Uterus (tissue), 4 donors: ENCODE measurements at places on chromosomes 11 and 22. TPM values are rescaled to one million over a fixed set of nuclear protein-coding genes. Genes with fewer than 3 reads are reported as not detected.
A peak's percentile ranks its signal among the peaks of the same experiment; 100 is the strongest.

DNA sequence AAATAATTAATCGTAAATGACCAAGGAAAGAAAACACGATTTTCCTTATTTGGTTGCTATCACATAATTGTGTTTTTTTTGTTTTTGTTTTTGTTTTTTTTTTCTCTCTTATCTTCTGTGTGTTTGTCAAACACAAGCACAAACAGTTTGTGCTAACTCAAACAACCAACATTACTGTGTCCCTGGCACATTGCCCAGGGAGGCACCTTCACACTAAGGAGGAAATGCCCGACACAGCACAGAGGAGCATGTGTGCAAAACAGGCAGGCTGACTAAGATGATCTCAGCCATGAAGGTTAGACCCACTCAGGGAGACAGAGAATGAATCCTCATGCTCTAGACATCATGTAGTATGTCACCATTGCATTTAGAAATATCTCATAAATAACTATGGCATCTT, 130.1 kb downstream of the SOX6 start:
- no peaks in the 10 kb centered on the region for H3K36me3 ChIP-seq
- no peaks in the 10 kb centered on the region for H3K4me1 ChIP-seq
- H3K27me3 ChIP-seq, result no peaks in the 10 kb centered on the region
- H3K4me3 ChIP-seq, result no peak overlapping the region
- peak; percentile 18 for DNase-seq

GRCh38 chr22:47372111-47372581, 609.7 kb downstream of the TBC1D22A start:
- H3K36me3 ChIP-seq, result no peaks in the 10 kb centered on the region
- H3K27ac ChIP-seq, result no peak overlapping the region
- no peak overlapping the region for H3K4me3 ChIP-seq

GRCh38 chr22:49727191-49727880, 100.3 kb downstream of the BRD1 start:
- H3K27me3 ChIP-seq, result no peaks in the 10 kb centered on the region
- H3K4me1 ChIP-seq, result no peaks in the 10 kb centered on the region
- H3K36me3 ChIP-seq, result no peaks in the 10 kb centered on the region
- H3K27ac ChIP-seq, result no peak overlapping the region
- DNase-seq, result no peak

The C11orf52 gene
- total RNA-seq, result 2.4 TPM

- H3K27me3 ChIP-seq, result no peaks in the 10 kb centered on the region
- H3K36me3 ChIP-seq, result no peaks in the 10 kb centered on the region
- no peak overlapping the region for H3K27ac ChIP-seq
- H3K4me1 ChIP-seq, result no peaks in the 10 kb centered on the region
- no peak overlapping the region for H3K4me3 ChIP-seq
Measured at GRCh38 chr11:108870373-108871020, 205.6 kb downstream of the DDX10 start.

DNA sequence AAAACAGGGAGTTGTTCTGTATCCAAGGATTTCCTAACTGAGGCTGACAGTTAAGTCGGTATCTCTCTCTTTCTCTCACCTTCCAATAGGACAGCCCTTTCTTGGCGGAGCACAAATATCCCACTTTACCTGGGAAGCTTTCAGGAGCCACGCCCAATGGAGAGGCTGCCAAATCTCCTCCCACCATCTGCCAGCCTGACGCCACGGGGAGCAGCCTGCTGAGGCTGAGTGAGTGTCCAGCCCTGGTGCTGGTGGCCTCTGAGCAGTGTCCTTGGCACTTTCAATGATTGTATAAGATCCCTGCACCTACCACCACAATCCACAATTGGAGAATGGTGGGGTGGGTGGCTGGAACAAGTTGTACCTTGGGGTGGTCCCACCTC, 33.7 kb downstream of the CYB5R2 start:
- no peak overlapping the region for H3K4me3 ChIP-seq
- no peak for DNase-seq
- no peaks in the 10 kb centered on the region for H3K4me1 ChIP-seq
- H3K36me3 ChIP-seq, result no peaks in the 10 kb centered on the region
- H3K27me3 ChIP-seq, result no peaks in the 10 kb centered on the region

The MYBPC3 gene
- total RNA-seq, result not detected

DNA sequence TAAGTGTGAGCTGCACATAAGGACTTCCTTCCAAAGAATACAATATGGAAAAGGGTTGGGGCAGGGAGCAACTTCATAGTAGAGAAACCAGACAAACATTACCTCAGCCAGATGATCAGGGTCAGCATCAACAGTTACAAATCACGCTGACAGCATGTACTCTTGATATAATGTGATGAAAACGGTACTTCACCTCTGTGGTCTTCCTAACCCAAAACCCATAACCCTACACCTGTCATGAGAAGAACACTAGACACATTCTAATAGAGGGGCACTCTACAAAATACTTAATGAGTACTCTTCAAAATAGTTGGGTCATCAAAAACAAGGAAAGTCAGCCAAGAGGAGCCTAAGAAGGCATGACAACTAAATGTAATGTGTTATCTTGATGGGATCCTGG, 43.9 kb downstream of the RRAS2 start:
- H3K27me3 ChIP-seq, result no peaks in the 10 kb centered on the region
- H3K4me3 ChIP-seq, result no peak overlapping the region
- no peak for DNase-seq
- H3K4me1 ChIP-seq, result no peaks in the 10 kb centered on the region
- no peaks in the 10 kb centered on the region for H3K36me3 ChIP-seq

DNA sequence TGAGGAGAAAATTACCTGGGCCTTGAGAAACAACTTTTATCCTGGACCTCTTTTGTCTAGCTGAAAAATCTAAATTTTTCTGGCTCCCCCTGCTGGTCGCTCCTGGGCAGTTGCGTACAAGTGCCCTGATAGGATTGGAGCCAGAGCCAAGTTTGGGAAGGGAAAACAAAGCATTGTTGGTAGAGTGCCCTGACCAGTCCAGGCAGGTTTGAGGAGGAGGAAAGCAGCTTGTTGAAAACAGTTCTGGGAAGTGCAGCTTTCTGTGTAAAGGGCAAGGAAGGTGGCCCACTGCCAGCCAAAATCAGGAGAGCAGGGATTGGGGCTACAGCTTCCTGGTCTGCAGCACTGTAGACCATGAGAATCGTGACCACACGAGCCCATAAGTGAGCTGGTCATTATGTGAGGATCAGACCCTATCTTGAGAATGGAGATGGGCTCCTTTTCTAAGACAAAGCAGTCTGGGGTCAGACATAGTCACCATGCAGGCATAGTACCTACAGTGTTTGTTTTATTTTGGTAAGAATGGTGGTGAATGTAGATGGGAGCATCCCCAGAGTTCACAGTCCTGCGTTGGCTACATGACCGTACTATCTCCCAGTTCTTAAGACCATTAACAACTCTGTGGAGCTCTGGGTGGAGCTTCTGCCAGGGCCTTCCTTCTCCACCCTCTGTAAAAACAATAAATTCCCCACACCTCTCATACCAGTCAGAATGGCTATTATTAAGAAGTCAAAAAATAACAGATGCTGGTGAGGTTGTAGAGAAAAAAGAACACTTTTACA, 21.3 kb upstream of the PIK3IP1 start:
- H3K27me3 ChIP-seq, result no peaks in the 10 kb centered on the region
- no peak overlapping the region for H3K4me3 ChIP-seq
- H3K4me1 ChIP-seq, result no peaks in the 10 kb centered on the region

GRCh38 chr11:12802418-12803085, 128.3 kb downstream of the TEAD1 start:
- peak overlapping the region; percentile 55 for H3K27ac ChIP-seq
- no peaks in the 10 kb centered on the region for H3K27me3 ChIP-seq
- H3K4me1 ChIP-seq, result no peaks in the 10 kb centered on the region
- H3K4me3 ChIP-seq, result no peak overlapping the region
- peak; percentile 82 for DNase-seq
